ENCODE measurements at places on chromosomes 4 and X.

GRCh38 chrX:150253959-150254620 lies 109.0 kb upstream of the MAMLD1 start:
- DNase-seq: no peak

DNA sequence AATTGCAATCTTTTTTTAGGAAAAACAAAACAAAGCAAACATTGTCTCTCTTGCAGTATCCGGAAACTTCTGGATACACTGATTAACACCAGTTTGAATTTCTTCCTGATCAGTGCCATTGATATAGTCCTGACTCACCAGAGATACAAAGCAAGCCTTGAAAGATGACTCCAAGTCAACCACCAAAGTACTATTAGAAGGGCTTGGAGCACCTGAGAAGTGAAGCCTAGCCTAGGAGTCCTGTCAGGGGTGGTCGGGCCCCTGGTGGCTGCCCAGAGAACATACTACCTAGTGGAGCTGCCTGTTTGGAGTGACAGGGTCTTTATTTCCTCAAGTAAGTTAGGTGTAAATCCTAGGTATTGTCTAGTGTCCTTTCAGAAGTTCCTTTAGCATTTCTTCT lies 593.2 kb downstream of the ZNF674 start:
- no peak for DNase-seq

GRCh38 chrX:124573468-124573867 lies 227.1 kb downstream of the SH2D1A start:
- DNase-seq: no peak

DNA sequence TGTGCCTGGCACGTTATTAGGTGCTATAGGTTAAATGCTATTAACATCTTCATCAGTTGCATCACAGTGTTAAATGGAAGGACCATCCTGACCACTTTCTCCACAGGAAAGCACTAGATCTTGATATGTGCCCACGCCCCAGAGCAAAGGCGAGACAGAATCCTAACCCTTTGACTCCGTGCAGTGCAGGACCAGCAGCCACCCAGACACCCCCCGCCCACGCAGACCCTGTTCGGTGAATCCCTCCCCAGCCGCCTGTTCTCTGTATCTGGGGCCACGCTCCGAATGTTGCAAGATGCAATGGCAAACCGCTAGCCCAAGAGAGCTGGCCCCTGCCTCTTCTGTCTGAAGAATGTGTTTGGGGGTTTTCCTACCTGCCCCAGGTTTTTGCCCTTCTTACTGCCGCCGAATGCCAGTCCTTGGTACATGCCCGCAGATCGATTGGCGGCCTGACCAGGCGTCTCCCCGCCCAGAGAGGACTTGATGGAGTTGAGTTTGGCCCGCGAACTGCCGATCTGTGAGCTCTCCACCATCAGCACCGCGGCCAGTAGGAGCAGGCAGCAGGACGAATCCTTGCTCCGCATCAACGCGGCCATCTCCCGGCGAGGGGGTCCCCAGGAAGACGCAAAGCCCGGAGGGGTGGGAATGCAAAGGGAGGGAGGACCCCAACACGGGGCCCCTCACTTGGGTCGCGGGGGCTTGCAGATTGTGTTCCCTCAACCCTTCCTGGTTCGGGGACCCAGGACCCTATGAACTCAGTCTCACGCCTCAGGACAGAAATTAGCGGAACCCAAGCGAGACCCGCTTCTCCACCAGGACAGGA lies 906 bp downstream of the DKK2 start:
- DNase-seq: no peak

- no peak for DNase-seq
These were observed 101.1 kb downstream of the CBLL2 start for GRCh38 chrX:22373766-22374165.

GRCh38 chr4:98566361-98567008 lies 91.9 kb downstream of the TSPAN5 start:
- DNase-seq: no peak

GRCh38 chr4:22476011-22476410 lies 39.9 kb downstream of the ADGRA3 start:
- DNase-seq: no peak

DNA sequence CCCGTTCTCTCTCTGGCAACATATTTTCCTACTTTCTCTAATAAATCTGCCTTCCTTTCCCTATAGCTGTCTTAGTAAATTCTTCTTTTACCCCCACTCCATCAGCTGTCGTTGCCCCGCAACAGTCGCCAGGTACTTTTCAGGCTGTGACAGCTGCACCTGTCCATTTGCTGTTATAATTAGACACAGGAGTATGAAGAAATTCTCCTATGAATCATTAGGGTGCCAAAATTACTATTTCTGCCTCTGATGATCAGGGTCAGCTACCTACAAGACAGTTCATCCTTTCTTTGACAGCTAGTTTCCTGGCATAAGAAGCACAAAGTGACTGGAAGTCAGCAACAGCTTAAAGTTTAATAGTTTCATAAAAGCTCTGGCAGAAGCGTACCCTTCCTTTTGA lies 19.5 kb upstream of the GALNTL6 start:
- DNase-seq: no peak

DNA sequence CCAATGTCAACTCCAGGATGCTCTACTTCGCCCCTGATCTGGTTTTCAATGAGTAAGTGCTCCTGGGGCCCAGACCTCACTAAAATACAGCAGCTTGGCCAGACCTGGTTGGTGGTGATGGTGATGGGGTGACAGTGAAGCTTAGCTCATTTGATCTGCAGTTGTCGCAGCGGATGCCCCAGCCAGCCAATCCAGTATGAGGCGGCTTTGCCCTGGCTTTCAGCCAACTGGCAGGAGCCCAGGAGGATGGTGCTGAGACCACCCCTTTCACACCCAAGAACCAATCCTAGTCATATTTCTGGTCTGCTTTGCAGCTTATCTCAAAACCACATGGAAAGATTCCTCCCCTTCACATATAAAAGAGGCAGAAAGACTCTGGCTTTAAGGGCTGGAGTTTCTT lies 173.8 kb downstream of the AR start:
- no peak for DNase-seq

- DNase-seq: no peak
These were observed 1147.9 kb downstream of the NLGN4X start for GRCh38 chrX:5080791-5081190.

DNA sequence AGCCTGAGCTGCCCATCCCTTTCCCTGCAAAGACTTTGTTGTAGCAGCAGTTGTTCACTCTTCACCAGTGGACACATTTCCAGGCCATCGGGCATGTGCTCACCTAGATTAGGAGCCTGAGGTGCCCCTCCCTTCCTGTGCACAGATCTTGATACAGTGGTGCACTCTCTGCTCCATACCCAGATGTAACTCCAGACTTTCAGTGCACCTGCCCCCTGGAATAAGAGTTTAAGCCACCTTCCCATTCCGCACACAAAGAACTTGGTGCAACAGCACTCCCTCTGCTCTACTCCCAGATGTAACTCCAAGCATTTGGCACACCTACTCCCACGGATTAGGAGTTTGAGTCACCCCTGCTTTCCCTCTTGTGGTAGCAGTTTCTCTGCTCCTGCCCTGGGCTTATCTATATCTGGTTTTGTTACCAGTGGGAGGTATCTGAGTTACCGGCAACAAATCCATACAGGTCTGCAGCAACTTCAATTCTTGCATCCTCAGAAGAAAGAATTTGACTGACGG lies 36.0 kb upstream of the PLK4 start:
- DNase-seq: no peak

DNA sequence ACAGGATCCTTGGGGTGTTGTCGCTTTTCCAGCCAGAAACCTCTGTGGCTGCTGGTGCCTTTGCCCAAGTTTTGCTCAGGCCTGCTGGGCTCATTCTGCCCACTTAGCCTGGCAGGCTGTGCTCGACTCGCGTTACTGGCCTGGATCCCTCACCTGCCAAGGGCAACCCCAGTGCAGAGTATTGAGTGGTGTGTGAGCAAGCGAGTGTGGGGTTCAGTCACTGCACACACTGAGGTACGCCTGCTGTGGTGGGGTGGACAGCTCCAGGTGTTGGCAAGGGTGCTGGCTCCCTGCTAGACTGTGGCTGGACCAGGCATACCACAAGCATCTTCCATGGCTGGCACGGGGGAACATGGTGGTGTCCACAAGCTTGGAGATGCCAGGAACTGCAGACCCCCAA lies 22.6 kb downstream of the SPCS3 start:
- DNase-seq: no peak

GRCh38 chrX:12548341-12548740 lies 242.9 kb upstream of the PRPS2 start:
- no peak for DNase-seq

- DNase-seq: no peak
These were observed 10.4 kb upstream of the PORCN start for GRCh38 chrX:48498374-48498809.

DNA sequence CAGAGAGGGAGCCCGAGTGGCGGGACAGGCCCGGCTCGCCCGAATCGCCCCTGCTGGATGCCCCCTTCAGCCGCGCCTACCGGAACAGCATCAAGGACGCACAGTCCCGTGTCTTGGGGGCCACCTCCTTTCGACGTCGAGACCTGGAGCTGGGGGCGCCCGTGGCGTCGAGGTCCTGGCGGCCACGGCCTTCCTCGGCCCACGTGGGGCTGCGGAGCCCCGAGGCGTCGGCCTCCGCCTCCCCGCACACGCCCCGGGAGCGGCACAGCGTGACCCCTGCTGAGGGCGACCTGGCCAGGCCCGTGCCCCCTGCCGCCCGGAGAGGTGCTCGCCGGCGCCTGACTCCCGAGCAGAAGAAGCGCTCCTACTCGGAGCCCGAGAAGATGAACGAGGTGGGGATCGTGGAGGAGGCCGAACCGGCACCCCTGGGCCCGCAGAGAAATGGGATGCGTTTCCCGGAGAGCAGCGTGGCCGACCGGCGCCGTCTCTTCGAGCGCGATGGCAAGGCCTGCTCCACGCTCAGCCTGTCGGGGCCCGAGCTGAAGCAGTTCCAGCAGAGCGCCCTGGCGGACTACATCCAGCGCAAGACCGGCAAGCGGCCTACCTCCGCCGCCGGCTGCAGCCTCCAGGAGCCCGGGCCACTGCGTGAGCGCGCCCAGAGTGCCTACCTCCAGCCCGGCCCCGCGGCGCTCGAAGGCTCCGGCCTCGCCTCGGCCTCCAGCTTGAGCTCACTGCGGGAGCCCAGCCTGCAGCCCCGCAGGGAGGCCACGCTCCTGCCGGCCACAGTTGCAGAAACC lies 156.9 kb downstream of the SOWAHB start:
- DNase-seq: no peak

- no peak for DNase-seq
These were observed 1993.8 kb downstream of the ARAP2 start for GRCh38 chr4:34250562-34250961.

Data from stimulated activated CD4-positive, alpha-beta T cell treated with anti-CD3 and anti-CD28 coated beads, Interleukin-12 subunit alpha, Interleukin-12 subunit beta, amount 100 ng/mL, for 48 hours (primary cell).